ENCODE measurements at places on chromosomes 3 and 15.

DNA sequence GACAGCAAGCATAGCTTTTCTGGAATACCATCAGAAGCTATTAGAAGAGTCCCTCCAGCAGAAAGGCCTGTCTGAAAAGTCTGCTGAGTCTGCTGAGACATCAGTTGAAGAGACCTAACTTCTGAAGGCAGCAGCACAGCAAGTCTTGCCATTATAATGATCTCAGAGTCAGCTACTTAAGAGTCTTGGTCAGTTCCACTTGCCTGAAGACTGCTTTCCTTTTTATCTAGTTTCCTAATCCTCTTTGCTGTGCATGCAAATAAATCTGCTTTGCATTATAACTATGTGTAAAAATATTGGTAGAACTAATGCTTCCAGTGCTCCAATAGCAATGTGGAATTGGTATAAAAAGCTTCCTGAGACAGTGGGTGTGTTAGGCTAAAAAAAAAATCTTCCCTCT, 34.9 kb upstream of the CPOX start:
- no peak for DNase-seq

DNA sequence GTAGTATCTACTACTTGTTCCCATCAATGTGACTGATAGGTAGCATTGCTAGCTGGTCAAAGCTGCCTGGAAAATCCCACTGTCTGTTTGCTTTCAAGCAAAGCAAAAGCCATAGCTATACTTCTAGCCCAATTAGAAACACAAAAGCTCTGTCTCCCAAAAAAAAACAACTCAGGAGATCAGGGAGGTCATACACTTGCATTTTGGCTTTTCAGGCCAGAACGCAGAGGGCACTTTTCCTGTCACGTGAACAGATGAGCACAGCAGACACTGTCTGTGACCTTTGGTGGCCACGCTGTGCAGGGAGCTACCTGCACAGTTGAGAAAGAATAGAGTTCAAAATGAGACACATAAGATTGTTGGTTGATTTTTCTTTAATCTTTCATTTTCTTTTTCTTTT, 441.7 kb upstream of the PDZRN3 start:
- no peak for DNase-seq

DNA sequence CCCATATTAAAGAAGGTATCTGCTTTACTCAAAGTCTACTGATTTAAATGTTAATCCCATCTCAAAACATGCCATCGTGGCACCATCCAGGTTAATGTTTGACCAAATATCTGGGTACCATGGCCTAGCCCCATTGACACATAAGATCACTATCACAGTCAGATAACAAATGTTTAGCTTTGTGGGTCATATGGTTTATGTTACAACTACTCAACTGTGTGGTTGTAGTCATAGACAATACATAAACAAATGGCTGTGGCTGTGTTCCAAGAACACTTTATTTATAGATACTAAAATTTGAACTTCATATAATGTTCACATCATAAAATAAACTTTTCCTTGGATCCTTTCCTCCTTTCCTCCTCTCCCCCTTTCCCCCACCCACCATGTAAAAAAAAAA, 9.8 kb upstream of the SNRPN start:
- DNase-seq, result no peak

DNA sequence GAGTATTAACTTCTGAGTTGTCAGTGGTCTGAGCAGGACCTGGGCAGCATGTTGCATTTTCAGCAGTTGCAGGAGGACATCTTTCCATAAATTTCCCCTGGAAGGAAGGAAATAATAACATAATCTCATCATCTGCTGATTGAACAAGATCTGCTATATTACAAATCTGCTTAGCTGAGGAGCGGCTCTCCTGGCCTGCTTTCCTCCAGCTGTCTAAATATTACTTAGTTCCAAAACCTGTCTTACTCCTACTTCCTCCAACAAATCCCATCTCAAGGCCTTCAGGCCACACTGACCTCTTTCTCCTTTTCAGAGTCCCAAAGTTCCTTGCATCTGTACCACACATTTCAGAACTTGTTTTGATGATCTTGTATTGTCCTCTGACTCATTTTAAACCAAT, 364.4 kb upstream of the MCTP2 start:
- no peak for DNase-seq

DNA sequence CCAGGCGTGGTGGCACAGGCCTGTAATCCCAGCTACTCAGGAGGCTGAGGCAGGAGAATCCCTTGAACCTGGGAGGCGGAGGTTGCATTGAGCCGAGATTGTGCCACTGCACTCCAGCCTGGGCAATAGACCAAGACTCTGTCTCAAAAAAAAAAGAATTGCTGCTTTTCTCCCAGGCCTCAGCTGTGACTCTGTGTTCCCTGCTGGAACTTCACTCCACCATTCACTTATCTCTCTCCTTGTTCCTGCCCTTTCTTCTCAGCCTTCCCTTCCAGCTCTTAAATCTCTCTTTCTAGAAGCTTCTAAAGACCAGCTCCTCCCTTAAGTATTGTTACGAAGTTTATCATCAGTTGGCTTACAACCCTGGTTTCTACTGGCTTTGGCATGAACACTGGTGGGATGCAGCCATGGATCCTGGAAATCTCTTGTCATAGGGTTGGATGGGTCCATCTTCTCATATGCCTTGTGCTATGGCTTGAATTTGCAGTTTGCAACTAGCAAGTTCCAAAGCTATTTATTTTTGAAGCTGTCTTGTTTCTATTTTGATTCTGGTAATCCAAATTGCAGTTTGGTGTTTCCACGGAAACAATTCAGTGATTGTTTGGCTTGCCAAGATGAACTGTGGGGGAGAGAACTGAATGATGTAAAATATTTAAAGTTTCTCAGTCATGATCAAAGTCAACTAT, 10.5 kb downstream of the C3orf62 start:
- DNase-seq, result no peak

- DNase-seq, result no peak
Observed at GRCh38 chr3:43856351-43856750, 165.6 kb downstream of the ABHD5 start.

- no peak for DNase-seq
Observed at GRCh38 chr3:102686792-102687191, 252.0 kb downstream of the ZPLD1 start.

- no peak for DNase-seq
Observed at GRCh38 chr3:193853511-193854219, 260.7 kb downstream of the OPA1 start.

DNA sequence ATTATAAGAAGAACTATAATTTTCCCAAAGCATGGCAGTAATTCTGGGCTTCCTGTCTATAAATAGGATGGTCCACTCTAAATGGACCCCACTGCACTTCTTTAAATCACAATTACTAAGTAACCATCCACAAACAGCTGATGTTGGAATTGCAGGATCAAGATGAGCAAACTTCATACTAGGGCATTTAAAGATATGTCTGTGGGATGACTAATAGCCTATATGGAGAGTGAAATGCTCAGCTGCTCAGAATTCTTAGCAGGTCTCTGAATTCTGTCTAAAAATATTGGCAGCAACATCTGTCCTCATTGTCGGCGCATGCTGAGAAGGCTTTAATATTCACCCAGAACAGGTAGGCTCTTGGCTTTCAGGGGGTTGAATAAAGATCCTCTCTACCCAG, 140.4 kb downstream of the SATB1 start:
- no peak for DNase-seq

DNA sequence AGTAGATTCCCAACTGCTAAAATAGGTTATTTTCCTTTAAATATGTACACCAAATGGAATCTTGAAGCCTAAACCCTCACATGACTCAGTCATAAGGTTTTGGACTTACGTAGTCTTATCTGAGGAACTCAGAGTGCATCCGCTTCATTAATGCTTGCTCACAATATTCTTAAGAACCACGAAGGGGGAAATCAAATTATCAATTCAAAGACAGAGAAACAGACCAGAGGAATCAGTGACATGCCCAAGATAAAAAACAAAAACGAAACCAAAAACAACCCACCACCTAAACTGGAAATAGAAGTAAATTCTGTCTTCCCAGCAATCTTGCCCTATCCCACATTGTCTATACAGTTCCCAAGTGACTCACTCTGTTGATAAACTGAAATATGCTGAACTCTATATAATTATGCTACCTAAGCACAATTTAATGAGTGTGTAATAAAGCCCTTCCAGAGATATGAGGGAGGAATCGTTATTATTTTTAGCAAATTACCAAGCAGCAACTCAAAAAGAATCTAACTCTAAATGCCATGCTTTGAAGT, 135.4 kb upstream of the CBLB start:
- DNase-seq, result peak; percentile 29

DNA sequence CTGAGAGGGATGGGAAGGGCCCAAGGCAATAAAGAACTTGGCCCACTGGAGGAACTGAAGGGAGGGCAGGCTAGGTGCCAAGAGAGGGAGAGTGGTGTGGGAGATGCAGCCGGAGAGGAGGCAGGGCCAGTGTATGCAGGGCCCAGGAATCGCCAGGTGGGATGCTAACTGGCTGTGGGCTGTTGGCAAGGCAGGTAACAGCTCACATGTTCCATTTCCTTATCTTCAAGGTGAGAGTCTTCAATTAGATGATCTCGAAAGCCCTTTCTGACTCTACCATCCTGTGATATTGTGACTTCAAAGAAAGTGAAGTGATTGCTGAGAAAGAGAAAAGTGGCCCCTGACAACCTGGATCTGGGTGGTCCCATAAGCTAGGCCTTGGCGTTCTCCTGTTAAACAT, 49.0 kb downstream of the CASR start:
- no peak for DNase-seq

DNA sequence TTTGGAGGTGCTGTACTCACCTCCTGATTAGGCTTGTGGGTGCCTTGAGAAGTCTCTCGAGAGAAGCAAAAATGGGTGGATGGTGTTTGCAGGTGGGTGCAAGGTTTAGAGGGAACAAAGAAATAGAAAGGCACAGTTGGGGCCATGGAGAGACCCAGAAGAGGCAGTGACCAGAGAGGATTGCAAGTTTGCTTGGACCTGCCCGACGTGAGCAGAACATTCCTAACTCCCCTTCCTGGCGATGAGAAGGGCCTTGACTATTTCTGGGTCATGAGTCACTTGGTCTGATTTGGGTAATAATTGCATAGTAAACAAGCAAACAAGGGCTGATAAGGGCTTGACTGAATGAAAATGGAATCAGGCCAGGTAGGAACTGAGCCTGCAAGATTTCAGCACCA, 7.0 kb upstream of the CTSH start:
- DNase-seq, result no peak

DNA sequence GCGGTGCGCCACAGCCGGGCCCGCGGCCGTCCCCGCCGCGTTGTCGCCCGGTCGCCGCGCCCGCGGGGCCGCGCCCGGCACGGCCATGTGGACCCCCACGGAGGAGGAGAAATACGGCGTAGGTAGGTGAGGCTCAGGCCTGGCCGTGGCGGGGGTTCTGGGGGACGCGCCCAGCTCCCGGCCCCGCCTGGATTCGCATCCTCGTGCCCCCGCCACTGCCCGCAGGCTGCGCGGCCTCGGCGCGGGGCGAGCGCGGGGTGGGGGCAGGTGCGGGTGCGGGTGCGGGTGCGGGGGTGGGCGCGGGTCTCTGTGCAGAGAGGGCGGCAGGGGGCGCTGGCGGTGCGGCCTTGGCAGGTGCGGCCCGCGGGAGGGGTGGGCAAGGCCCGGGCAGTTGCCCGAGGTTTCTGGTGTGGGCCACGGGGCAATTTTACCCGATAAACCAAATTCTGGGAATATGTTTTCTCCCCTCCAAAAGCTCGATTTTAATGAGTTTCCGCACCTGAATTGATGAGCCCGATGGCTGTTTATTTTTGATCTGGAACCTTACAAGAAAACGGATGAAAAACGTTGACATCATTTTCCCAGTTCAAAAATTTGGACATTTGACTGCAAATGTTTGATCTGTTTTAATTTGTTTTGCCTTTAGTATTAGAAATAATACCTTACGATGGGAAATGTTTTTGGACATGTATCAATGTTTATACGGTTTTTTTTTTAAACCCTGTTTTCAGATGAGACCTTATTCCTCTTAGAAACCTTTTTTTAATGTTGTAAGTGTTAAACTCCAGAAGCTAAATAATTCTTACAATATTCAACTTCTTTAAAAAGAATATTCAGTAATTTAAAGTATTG, 678 bp downstream of the DOCK3 start:
- DNase-seq, result peak; percentile 52

DNA sequence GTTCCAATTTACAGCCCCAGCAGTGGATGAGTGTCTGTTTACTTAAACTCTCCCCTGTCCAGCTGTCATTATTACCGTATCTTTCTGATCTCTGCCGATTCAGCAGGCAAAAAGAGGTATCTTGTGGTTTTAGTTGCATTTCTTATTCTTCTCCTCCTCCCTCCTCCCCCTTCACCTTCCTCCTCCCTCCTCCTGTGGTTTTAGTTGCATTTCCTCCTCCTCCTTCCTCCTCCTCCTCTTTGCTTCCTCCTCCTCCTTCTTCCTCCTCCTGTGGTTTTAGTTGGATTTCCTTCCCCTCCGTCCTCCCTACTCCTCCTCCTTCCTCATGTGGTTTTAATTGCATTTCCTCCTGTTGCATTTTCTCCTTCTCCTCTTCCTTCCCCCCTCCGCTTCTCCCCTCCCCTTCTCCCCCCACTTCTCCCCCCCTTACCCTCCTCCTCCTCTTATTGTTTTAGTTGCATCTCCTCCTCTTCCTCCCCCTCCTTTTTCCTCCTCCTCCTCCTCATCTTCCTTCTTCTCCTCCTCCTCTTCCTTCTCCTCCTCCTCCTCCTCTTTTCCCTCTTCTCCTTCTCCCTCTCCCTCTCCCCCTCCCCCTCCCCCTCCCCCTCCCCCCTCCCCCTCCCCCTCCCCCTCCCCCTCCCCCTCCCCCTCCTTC, 25.3 kb upstream of the VPS33B start:
- peak; percentile 26 for DNase-seq

DNA sequence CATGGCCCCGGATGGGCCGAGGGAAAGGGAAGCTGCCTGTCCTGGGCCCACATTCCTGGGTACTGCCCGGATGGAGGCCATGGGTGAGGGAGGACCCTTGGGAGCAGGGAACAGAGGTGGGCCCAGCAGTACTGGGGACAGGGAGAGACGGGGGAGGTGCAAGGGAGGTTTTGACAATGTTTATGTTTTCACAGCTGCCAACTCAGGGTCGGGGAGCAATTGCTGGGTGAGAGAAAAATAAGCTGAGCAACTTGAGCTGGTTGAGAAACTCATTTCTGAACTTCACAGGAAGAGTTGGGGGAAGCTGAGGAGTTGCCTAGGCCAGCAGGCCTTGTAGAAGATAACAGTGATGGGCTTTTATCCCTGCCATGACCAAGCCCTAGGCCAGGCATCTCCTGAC, 11.1 kb upstream of the TSPAN3 start:
- DNase-seq, result no peak

GRCh38 chr3:156668073-156668763, 6.2 kb upstream of the TIPARP start:
- no peak for DNase-seq

DNA sequence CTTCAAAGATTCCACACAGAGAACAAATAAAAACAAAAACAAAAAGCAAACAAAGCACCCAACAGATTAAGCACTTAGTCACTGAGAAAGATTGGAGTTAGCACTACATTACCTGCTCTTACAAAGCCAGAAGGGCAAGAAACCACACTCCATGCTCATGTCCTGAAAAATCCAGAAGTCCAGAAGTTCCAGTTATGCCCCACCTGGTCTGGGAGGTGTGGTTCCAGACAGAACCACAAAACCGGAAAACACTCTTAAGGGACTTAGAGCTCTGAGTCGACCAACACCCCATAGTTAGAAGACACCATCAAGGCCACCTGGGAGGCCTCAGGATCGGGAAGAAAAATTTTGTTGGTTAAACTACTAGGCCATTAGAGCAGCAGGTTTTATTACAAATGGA, 88.9 kb downstream of the TNIK start:
- DNase-seq, result no peak

GRCh38 chr3:150779402-150779858, 16.5 kb upstream of the SIAH2 start:
- DNase-seq, result no peak
